WTC11 (cell line): ENCODE measurements at places on chromosomes 13 and 19.
A peak's percentile ranks its signal among the peaks of the same experiment; 100 is the strongest.

GRCh38 chr13:52128714-52129700 lies at the start of gene NEK5:
Gene NEK5, minus strand, starts transcription at chr13:52129073. Its CDS starts 1,591 bp downstream, at chr13:52127482.
- peak; percentile 92 for DNase-seq

- DNase-seq: no peak
Observed at GRCh38 chr13:107209824-107210722, 642.1 kb upstream of the ARGLU1 start.

GRCh38 chr13:73704587-73704986 lies 429.6 kb downstream of the KLF12 start:
- no peak for DNase-seq

DNA sequence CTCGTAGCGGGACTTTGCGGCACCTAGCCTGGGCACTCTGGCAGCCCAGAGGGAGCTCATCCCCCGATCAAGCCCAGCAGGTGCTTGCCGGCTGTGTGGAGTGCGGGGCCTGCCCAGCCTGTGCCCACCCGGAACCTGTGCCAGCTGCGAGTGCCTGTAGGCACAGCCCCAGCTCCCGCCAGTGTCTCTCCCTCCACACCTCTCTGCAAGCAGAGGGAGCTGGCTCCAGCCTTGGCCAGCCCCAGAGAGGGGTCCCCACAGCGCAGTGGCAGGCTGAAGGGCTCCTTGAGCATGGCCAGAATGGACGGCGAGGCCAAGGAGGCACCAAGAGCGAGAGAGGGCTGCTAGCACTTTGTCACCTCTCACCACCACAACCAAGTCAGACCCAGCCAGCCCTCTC lies 55.5 kb upstream of the C1QTNF9B start:
- DNase-seq: no peak

GRCh38 chr19:14733574-14733973 lies 43.7 kb downstream of the ZNF333 start:
- DNase-seq: no peak

DNA sequence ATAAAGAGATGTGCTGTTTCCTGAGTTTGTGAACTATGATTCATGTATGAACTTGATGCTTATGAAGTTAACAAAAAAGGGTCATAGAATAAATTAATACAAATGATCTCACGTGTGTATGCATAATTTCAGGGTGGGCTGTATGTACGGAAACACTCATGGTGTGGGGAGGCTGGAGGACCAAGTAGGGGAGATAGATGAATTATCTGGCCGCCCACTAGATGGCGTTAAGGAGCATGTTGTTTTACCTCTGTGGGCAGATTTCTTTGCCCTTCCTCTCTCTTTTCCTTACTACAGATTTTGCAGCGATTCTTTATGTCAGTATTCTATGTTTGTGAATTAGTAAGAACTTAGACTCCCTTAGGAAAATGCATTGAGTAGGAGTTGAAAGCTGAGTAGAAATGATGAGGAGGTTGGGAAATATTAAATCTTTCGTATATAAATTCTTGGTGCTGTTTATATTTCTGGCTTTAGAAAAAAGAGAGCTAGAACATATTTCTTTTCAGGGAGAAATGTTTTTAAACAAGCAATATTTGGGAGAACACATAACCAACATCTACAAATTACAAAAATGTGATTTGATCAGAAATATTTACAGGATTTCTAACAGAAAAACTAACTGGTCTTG lies 47.4 kb upstream of the TMTC4 start:
- peak; percentile 76 for DNase-seq

GRCh38 chr19:3977242-3978143 lies 6.6 kb upstream of the DAPK3 start:
- no peak for DNase-seq

DNA sequence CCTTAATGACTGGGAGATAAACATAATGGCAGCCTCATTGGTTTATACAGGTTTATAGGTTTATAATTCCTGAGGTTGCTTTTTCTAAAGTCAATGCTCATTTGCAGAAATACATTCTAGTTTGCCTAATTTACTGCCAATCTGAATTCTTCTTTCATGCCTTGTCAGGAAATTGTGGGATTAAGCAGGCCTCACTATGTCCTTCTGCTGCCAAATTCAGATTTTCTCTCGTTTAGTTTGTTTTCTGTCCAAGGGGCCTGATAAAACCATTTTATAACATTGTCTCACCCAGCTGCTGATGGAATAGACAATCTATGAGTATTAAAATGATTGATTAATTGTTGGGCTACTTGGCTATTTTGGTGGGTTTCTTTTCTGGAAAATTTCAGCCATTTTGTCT lies 42.4 kb upstream of the OBI1 start:
- DNase-seq: no peak

DNA sequence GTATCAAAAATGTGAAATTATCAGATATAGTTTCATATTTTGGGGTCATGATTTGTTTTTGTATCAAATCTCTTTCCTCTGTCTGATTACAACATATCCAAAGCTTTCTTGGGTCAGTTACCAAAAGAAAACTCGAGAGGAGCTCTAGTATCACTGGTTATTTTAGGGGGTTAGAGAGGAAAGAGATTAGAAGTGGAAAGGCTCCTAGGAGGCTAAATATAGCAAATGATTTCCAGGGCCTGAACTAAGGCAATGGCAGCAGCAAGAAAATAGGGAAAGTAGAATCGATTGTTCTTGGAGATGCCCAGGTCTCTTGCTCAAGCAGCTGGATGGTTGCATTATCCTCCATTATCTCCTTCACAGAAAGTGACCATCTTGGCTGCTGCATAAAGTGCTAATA lies 72.9 kb downstream of the NHLRC3 start:
- no peak for DNase-seq

DNA sequence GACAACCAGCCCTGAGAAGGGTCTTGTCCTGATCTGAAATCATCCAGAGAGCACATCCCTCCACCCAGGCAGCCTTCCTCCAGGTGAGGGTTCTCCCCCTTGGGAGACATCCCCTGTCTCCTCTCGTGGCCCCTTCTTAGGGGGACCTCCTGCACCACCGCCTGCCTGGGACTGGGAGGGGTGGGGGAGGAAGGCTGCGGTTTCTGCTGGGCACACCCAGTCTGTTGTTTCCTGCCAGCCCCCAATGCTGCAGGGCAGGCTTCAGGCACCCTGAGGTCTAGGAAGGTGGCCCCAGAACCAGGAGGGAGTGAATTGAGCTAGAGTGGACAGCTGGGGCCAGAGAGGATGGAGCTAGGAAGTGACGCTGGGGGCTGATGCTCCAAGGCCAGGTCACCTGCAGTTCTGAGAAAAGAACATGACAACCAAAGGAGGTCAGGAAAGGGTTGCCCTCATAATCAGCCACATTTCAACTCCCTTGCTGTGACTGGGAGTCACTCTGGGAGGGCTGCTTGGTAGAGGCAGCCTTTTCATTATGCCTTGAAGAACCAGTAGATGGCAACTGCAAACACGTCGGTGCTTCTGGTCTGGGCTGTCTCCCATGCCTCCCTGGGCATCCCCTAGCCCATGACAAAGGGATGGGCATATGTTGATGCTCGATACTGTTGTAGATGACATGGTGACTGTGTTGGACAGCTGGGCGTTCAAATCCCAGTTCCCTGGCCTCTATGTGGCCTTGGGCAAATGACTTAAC lies 1.4 kb downstream of the ARHGEF18 start:
- DNase-seq: no peak

- peak; percentile 84 for DNase-seq
Observed at GRCh38 chr13:39942552-39943273, 287.3 kb downstream of the COG6 start.

- peak; percentile 11 for DNase-seq
Observed at GRCh38 chr13:77448689-77449088, 86.8 kb upstream of the SCEL start.

DNA sequence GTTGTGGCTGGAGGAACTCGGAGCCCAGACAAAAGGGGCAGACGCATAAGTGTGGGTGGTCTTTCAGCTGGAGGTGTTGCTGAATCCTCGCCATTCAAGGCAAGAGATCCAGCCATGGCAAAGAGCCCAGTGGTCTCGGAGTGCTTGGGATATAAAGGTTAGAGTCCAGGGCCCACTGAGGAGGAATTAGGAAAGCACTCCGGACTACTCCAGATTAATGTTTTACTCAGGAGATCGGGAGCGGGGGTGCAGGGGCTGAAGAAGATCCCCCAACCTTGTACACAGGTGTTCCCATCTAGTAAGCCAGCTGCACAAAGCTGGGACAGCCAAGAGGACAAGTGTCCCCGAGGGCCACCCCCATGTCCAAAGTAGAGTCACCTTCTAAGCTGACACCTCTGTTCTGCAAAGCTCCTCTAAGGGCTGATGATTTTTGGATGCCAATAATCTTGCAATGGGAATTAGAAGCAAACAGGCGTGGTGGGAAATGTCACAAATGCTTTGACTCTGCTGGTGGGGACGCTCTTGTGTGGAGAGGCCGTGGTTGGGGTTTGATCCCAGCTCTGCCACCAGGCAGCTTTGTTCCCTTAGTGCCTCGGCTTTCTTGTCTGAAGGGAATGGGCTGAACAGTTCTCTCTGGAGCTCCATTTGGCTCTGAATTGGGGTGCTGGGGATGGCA lies 194.3 kb upstream of the SOX1 start:
- no peak for DNase-seq

GRCh38 chr13:77377016-77377415 lies 50.1 kb upstream of the MYCBP2 start:
- no peak for DNase-seq

DNA sequence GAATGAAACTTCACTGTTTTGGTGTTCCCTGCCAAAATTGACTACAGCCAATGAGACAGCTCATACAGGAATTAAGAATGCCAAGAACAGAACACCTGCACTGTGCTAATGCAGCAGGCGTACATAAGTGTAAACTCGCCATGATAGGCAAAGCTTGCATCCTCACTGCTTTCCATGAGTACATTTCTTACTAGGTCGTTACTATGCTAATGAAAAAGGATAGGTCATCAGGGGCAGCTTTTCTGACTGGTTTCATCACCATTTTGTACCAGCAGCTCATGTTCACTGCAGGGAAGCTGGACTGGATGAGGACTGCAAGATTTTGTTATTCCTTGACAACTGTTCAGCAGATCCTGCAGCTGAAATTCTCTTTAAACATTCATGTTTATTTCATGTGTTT lies 1383.8 kb downstream of the EFNB2 start:
- no peak for DNase-seq

DNA sequence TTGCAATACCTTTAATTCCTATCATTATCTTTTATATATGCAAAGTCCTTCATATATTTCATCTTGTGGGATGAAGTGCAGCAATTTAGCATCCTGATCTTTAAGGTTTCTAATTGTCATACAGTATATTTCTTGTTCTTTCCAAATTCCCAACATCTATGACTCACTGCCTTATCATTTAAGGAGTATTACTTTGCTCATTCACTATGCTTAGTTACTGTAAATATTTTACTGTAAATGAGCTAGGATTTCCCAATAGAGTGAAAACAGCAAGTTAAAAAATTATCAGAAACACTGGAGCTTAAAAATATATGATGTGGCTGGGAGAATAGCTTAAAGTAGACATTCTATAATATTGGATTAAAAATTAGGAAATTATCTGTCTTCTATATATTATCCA lies 69.9 kb downstream of the SLITRK6 start:
- DNase-seq: no peak

GRCh38 chr13:54394085-54394700 lies 1365.6 kb downstream of the OLFM4 start:
- no peak for DNase-seq

- DNase-seq: no peak
Observed at GRCh38 chr13:100491164-100491842, 97.3 kb downstream of the GGACT start.

DNA sequence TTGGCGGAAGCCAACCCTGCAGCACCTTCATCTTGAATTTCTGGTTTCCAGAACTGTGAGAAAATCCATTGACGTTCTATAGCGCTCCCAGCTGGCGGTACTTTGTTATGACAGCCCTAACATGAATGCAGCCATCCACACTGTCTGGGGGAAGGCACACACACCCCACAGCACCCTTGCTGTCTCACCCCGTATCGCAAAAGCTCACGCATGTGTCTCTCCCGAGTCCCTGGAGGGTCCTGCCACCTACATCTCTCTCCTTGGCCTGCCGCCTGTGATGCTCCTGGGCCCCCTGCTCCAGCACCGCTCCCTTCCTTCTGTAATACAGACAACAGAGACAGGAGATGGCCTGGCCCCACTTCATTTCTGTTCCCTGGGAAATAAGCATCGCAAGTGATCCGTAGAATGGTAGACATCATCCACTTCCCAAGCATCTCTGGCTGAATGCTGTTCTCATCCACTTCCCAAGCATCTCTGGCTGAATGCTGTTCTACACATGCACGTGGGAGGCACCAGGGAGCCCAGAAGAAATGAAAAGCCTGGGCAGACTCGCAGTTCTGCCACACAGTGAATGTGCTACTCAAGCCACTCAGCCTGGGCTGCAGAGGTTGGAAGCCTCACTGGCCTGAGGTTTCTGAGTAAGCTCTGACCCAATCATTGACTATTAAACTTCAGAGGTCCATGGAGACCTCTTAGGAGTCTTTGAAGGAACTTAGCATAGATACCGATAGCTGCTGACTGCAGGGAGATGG lies 29.6 kb downstream of the EPN1 start:
- DNase-seq: no peak

DNA sequence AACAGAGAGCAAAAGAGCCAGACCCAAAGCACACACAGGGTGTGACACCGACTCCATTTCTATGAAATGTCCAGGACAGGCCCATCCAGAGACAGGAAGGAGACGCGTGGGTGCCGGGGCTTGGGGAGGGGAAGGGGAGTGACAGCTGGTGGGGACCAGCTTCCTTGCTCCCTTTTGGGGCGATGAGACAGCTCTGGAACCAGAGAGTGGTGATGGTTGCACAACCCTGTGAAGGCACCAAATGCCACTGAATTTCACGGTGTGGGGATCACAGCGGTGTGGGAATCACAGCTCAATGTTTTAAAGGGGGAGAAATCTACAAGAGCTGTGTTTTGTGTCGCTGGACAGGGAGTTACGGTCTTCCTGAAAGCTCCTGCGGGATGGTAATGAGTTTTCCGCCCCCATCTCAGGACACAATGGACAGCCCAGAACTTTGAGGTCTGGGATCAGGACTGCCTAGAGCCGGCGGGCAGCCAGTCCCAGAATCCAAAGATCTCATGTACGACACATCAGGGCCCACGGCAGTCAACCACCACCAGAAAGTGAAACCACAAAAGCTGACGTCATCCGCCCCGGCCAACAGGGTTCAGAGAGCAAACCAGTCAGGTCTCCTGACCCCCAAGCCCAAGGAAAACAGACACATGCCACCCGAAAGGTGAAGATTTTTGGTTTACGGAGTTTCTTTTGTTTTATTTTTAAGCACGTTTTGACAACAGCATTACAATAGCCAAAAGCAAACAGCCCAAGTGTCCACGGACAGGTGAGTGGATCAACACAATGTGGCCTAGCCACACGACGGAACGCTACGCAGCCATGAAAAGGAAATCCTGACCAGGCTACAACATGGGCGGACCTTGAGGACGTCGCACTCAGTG lies 7.3 kb downstream of the SGTA start:
- no peak for DNase-seq

GRCh38 chr19:38974624-38975213 lies 823 bp downstream of the FBXO17 start:
- DNase-seq: no peak

- DNase-seq: no peak
Observed at GRCh38 chr19:44675521-44675920, 4.2 kb downstream of the CEACAM19 start.

- DNase-seq: no peak
Observed at GRCh38 chr13:97125810-97126738, 96.1 kb upstream of the MBNL2 start.
